Stimulated activated naive CD8-positive, alpha-beta T cell treated with anti-CD3 and anti-CD28 coated beads, Interleukin-15, amount 100 ng/mL, for 72 hours (primary cell): ENCODE measurements at places on chromosomes 16 and 17.
A peak's percentile ranks its signal among the peaks of the same experiment; 100 is the strongest.

GRCh38 chr16:87233928-87234327, 83.3 kb downstream of the C16orf95 start:
- DNase-seq, result no peak

- DNase-seq, result no peak
These were observed 9.9 kb downstream of the SLC35G3 start for GRCh38 chr17:35184274-35184673.

DNA sequence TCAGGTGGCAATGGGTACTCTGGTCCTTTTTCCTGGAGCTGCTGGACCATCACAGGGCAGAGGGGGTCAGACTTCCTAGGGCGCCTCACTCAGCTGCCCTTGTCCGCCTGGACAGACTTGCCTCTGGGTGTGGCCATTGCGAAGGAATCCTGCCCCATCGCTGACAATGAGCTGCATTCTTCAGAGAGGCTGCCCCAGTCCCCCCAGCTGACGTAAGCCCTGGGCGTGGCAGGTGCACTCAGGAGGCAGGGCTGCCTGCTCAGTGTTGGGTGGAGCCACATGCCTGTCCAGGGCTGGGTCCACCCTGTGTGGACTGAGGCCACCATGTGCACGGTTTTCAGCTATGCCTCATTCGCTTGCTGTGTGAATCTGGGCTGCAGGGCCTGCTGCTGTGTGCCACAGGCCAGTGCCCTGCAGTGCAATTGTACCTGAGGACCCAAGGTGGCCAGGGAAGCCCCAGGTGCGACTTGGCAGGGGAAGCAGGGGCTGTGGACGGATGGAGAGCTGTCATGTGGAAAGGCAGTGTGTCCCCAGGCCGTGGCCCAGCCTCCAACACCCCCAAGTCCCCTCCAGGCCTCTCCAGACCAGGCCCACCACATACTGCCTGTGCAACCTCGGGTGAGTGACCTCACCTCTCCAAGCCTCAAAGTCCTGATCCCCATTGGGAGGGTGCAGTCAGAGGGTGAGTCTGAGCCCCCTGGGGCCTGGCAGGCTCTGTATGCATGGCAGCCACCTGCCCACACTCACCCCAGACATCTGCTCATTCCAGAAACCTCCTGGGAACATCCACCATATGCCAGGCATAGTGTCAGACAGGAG, 14.0 kb upstream of the MPRIP start:
- no peak for DNase-seq

GRCh38 chr17:79933863-79934652, 94.8 kb upstream of the CBX4 start:
- no peak for DNase-seq

DNA sequence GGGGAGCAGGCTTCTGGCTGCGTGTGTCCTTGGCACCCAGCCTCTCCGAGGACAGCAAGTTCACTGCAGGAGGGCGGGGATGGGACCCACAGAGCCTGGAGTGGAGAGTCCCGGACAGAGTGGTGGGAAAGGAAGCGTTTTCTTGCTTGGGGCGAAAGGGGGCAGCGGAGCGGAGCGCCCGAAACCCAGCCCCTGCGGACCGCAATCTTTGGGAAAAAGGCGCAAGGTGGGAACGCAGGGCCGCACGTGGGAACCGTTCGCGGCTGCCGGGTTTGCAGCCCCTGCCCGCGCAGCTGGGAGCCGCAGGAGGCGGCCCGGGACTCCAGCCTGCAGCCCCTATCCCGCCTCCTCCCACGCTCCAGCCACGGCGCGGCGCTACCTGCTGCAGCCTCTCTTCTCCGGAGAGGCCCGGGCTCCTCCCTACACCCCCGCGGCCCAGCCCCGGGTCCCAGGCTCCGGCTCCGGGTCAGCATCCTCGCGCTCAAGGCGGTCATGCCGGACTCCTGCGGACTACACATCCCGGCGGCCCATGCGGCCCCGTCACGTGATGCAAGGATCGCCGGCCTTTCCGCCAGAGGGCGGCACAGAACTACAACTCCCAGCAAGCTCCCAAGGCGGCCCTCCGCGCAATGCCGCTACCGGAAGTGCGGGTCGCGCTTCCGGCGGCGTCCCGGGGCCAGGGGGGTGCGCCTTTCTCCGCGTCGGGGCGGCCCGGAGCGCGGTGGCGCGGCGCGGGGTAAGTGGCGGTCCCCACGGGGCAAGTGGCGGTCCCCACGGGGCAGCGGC, at the start of the genes NTHL1 and TSC2:
Gene NTHL1 (minus strand): TSS at position 505 of the 786 bp plus-strand sequence. CDS start 11 bp downstream, at position 494.
Gene TSC2 (plus strand): TSS at position 656 of the 786 bp plus-strand sequence. CDS start 631 bp downstream, outside the sequence.
- peak; percentile 91 for DNase-seq

- DNase-seq, result no peak
These were observed 120.7 kb downstream of the GAS7 start for GRCh38 chr17:10077561-10078299.

GRCh38 chr16:72210072-72210471, 38.1 kb upstream of the PMFBP1 start:
- DNase-seq, result no peak

DNA sequence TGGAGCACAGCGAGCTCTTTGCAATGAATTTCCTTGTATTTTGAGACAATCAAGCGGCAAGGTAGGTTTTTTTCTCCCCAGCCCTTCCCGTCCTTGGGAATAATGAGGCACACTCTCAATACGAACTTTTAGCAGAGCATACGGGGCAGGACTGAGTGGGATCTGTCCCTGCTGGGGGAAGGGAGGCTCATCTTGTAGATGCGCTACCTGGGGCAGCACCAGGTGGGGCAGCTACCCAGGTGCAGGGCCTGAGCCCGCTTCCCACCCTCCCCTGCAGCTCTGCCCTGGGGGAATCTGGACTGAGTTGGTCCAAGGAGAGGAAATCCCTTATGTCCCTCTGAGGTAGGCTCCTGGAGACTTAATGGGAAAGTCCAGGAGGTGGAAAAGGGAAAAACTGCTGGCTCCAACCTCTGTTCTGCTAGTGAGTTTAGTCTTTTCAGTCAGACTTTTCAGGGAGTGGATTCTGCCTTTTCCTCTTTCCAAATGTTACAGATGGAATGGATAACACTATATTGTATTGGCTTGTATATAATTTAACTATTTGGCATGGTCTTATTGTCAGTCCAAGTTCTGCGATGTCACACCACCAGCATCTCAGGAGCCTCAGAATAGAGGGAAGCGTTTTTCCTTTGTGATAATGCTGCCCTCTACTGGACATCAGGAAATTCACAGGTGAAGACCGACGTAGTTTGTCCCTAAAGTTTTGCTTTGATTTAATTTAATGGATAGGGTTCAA, 9.6 kb upstream of the CES1 start:
- DNase-seq, result no peak

DNA sequence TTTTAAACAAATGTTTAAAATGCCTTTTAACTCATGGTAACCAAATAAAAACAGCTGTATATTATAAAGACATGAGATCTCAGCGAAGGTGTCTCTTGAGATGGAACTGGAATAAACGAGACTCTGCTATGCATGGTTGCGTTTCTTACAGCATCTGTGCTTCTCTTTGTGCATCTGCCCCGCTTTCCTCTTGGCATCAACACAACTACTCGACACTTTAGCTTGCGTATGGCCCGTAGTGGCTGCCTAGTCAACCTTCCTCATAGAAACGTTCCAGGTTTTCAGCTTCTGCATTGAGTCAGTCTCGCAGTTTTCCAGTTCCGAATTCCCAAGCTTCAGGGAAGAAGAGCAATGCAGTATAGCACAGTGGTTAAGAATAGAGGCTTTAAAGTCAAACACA, 214.9 kb downstream of the CEP112 start:
- DNase-seq, result no peak

DNA sequence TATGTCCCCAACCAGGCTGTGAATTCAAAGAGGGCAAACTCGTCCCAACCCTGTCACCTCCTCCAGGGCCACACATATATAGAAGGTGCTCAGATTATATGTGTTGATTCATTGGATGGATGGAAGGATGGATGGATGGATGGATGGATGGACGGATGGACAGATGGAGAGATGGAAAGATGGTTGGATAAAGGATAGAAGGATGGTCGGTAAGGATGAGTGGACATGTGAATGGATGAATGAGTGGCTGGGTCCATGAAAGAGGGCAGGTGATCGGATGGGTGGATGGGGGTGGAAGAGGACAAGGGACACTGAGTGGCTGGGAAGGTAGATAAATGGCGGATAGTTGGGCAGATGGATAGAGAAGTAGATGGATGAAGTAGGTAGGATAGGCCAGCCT, 30.1 kb downstream of the TRPV3 start:
- DNase-seq, result no peak

DNA sequence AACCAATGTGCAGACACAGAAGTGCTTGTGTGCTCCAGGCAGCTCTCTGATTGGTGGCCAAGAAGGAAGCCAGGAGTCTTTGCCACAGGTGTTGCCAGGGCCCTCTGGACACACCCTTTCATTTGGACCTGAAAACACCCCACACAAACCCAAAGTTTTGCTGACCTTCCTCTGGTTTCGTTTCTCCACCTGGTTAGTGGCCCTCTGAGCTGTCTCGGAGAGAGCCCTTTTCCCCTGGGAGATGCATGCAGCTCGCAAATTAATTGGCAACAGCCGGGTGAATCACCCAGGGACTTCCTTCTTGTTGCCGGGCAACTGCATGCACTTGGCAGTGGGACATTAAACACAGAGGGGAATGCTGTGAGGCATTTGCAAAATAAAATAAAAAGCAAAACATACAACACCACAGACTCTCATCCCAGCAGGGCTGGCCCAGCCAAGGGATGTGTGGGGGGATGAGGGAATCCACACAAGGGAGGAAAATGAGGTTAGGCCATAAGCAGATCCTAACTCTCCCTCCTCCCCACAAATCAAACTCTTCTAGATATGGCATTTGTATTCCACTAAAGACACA, 286.6 kb downstream of the SOX9 start:
- no peak for DNase-seq

- DNase-seq, result no peak
These were observed 7.5 kb downstream of the COTL1 start for GRCh38 chr16:84610376-84610775.

DNA sequence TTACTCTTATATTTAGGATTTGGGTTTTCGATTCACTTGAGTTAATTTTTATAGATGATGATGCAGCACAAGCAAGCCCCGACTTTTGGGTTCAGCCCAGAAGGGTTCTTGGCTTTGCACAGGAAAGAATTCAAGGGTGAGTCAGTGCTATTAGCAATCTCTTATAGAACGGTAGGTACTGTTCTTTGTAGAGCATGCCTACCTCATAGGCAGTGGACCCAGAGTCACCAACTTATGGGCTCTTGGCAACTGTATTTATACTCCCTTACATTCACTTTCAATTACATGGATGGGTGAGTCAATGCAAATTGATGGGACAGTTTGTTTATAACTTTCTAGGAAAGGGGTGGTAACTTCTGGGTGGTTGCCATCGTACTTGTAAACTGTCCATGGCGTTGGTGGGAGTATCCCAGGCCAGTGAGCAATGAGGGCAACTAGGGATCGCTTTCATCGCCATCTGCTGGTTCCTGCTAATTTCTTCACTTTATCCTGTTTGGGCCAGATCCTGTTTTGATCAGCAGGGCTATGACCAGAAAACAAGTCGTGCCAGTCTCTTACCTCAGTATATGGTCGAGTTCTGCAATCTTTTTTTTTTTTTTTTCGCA, 362.6 kb downstream of the CNTNAP4 start:
- no peak for DNase-seq

DNA sequence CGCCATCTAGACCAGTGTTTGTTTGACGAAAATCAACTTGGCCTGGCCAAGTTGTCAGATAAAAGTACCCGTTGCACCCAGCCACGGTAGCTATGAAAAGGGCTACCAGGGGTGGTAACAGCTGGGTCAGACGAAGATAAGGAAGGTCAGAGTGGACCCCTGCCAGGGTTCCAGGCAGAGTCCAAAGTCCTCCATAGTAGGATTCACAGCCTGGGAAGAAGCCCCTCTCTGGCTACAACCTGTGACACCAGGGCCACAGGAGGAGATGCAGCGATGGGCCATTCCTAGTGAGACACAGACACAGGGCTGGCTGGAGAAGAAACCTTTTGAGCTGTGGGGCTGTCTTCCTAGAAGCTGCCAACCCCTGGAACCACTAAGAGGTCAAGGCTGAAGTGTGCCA, 39.3 kb downstream of the MEAK7 start:
- no peak for DNase-seq

- DNase-seq, result peak; percentile 64
These were observed 421 bp downstream of the STAT3 start for GRCh38 chr17:42387661-42388380.

DNA sequence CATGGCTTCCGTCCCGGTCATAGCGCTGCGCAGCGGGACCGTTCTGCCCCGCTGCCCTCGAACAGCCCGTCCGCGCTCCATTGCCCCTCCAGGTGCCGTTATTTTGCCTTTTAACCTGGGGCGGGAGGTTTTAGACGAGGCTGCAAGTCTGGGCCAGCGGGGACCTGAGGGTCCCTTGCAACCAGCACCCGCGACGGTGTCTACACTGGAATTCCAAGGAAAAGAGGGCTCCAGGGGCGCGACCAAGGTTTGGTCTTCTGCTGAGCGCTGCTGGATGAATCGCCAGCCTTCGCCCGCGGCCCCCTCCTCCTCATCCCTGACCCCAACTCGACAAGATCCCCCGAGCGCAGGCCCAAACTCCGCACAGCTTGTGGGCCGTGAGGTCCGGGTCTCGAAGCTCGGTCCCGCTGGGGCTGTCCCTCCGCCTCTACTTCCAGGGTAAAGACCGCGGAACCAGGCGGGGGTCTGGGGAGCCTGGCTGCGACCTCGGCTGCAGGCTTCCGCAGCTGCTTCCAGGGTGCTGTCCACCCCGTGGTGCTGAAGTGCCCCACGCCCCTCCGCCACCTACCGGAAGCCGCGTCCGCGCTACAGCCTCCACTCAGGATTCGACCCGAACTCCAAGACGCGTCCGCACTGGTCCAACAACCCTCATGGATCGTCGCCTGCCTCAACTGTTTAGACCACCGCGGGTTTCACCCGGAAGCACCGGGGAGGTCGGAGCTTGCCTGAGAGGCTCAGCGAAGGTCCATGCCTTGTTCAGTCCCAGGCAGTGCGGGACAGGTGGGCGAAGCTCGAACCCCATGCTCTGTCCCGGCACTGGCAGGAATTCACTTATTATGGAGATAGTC, 10.1 kb upstream of the CA4 start:
- DNase-seq, result peak; percentile 58

GRCh38 chr16:27703545-27703944, 153.6 kb downstream of the KATNIP start:
- DNase-seq, result no peak

GRCh38 chr16:89150981-89151380, 20.6 kb upstream of the CDH15 start:
- no peak for DNase-seq

DNA sequence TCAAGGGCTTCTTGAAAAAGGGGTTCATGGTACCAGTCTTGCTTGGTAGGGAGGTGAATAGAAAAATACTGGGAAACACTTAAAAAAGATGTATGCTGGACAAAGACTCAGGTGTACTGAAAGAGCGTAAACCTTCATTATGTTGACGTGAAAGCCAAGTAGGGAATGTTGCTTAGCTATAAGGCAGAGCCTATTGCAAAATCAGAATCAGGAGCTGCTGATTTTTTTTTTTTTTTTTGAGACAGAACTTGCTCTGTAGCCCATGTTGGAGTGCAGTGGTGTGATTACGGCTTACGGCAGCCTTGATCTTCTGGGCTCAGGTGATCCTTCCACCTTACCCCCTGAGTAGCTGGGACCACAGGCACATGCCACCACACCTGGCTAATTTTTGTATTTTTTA, 3.9 kb downstream of the TMEM94 start:
- no peak for DNase-seq
